ENCODE measurements at places on chromosomes 12 and 14.

GRCh38 chr12:131313635-131314034 lies 359.9 kb downstream of the ADGRD1 start:
- DNase-seq, result no peak

DNA sequence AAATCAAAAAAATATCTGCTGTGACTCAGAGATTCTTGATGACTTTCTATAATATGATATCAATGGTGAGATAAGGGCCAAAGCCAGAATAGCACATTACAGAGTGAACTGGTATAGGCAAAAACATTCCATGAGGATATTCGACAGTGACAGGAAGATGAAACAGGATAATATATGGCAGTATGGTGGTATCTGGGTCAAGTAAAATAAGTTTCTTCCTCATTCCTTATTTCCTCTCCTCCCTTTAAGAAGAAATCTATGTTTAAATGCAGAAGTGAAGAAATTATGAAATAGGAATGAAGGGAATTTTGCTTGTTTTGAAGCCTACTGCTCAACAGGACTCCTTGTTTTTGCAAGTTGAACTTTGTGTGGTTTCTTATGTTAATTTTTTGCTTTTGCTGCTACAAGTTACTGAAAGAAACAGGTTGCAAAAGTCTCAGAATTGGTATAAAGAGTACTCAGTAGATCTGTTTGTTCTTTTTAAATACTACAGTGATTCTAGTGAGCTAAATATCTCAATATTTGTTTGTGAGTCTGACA lies 7.0 kb downstream of the ACSS3 start:
- DNase-seq, result no peak

- no peak for DNase-seq
These were observed 62.8 kb downstream of the DENND5B start for GRCh38 chr12:31528095-31528494.

- no peak for DNase-seq
These were observed 1.3 kb downstream of the AHSA1 start for GRCh38 chr14:77459072-77459723.

- DNase-seq, result no peak
These were observed 61.9 kb upstream of the PARP11 start for GRCh38 chr12:3935078-3935477.

DNA sequence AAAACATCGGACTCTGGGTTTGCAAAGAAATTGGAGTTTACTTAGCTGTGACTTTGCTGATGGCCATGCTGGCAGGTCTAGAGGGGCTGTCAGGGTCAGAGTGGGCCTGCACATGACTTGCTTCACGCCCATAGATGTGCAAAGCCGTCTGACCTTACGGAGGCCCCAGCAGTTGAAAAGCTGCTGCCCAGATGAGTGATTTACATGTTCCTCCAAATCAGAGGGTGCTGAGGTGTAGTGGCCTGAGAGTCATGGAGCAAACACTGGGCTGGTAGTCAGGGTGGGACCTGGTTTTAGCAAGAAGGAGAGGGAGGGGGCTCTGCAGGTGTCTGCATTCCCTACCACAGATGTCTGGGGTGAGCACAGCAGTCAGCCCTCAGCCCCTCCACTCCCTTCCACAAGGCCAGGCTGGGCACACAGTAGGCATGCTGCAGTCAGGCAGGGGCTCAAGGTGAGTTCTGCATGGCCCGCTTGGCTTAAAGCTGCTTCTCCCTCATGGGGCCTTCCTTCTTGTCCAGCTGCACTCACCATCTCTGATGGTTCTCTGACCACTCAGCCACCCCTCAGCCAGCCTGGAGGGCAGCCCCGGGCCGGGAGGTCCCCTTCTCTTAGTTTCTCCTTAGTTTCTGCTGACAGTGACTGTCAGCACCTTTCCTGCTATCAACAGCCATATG lies 34.2 kb upstream of the EML1 start:
- no peak for DNase-seq

DNA sequence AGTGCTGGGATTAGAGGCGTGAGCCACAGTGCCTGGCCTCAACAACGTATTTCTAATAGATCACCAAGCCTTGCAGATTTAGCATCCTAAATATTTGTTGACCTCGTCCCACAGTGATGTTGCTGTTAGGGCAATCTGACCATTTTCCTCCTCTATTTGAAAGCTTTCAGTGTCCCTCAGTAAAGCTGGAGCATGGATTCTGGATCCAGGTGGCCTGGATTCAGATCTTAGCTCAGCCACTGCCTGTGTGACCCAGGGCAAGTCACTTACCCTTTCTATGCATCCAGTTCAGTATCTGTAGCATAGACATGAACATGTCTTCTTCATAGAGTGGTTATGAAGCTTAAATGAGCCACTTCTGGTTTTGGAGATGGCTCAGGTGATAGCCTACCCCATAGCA lies 3.9 kb upstream of the HSP90AA1 start:
- DNase-seq, result no peak

DNA sequence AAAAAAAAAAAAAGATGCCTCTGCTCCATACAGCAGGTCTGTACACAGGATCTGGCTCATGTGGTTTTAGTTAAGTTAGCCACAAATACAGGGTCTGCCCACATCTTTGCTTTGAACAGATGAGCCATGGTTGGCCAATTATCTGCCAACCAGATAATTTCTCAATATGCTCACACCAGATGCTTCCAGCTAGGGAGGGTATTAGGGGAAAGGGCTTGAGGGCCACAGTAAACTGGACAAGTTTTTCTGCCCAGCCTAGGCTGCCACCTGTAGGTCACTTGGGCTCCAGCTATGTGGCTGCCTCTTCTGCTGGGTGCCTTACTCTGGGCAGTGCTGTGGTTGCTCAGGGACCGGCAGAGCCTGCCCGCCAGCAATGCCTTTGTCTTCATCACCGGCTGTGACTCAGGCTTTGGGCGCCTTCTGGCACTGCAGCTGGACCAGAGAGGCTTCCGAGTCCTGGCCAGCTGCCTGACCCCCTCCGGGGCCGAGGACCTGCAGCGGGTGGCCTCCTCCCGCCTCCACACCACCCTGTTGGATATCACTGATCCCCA lies 776 bp downstream of the RDH5 start:
- DNase-seq, result no peak

DNA sequence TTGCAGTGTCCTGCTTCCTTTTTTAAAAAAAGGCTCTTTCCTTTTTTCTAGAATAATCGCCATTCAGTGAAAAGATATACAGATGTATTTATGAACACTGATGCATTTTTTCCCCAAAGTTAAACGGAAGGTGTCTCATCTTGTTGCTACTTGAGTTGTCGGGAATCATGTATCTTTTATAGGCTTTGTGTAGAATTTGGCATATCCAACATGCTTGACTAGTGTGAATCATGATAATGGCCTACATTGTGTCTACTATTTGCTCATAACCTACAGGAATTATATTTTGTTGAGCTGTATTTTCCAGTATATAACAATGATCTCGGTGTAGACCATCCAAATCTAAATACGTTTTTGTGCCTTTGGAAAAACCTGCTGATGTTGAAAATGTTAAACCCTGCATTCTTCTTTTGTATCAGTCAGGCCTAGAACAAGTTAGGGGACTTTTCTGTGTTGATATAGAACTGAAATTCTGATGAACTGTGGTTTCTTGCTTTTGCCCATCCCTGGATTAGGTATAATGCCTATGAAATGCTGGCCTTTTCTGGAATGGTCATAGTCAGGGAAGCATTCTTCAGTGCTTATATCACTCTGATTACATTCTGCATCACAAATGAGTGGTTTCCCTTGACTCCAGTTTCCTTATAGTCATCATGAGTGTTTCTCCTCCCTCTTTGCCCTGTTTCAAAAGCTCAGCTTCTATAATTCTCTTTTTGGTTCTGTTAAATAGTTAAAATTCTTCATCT lies 10.8 kb downstream of the BMAL2 start:
- DNase-seq, result no peak

DNA sequence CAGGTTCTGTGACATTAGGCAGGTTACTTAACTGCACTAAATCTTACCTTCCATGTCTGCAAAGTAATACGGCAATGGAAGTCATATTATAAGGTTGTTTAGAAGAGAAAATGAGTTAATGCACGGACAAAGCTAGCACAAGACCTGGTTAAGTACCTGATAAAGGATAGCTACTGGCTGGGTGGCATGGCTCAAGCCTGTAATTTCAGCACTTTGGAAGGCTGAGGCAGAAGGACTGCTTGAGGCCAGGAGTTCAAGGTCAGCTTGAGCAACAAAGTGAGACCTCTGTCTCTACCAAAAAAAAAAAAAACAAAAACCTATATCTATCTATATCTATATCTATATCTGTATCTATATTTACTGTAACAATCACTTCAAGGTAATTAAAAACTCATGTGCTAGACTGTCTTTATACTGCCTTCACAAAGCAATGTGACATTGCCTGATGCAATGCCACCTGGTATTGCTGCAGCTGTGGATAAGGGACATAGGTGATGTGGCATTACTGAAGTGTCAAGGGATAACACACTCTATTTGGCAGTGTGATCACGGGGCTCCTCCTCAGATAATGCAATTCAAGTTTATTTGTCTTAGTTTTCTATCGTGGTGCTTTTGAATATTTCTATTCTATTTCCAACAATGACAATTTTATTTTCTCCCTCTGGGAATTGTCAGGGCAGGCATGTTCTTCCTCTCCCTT lies 107.1 kb downstream of the PAX9 start:
- DNase-seq, result no peak

GRCh38 chr14:19823178-19823577 lies 19.6 kb downstream of the OR4N2 start:
- no peak for DNase-seq

- DNase-seq, result no peak
These were observed 205.8 kb upstream of the EEA1 start for GRCh38 chr12:93134893-93135285.

- no peak for DNase-seq
These were observed 15.4 kb upstream of the TNS2 start for GRCh38 chr12:53034459-53034858.

DNA sequence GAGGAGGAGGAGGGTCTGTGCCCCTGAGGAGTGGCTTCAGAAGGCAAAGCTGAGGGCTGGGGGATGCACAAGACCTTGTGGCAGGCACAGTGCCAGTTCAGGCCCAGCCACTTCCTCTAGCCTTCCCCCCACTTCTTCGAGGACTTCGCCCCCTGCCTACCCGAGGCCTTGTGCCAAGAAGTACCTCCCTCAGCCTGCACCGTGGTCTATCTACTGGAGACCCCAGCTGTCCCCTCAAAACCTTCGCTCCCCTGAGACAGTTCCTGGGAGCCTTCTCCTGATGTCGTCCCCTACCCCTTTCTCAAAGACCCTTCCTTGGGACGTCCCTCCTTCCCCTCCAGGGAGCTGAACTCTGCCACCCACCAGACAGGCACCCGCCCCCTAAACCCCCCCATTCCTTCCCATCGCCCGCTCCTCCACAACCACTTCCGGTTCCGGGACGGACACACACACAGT lies 604 bp downstream of the ZNF384 start:
- DNase-seq, result no peak

DNA sequence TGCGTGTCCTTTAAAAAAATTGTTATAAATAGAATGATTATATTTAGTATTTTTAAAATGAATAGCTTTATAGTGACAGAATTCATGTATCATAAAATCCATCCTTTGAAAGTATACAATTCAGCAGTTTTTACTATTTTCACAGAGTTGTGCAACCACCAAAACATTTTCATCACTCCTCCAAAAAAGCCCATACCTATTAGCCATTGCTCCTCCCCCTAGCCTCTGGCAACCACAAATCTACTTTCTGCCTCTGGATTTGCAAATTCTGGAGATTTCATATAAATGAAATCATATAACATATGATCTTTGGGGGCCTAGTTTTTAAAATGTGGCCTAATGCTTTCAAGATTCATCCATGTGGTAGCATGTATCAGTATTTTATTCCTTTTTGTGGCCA lies 117.9 kb upstream of the MED13L start:
- DNase-seq, result no peak

DNA sequence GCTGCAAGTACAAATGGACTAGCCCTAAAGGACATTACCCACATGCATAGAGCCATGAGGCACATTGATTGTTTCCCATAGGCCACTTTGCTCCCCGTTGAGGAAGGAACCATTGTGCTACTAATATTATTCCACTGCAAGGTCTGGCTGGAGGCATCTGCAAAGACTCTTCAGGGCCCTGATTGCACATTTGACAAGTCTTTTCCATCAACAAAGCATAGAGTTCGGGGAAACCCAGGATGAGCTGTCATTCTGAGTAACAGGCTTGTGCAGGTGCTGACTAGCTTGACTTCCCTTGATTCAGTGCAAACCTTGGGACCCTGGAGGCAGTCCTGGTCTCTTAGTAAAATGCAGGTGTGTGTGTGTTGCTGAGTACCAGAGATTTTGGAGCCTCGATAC lies 73.8 kb downstream of the SUSD6 start:
- peak; percentile 20 for DNase-seq

- DNase-seq, result no peak
These were observed 1.6 kb downstream of the KRT71 start for GRCh38 chr12:52551216-52551865.

- DNase-seq, result no peak
These were observed 30.0 kb downstream of the HVCN1 start for GRCh38 chr12:110658878-110659277.

DNA sequence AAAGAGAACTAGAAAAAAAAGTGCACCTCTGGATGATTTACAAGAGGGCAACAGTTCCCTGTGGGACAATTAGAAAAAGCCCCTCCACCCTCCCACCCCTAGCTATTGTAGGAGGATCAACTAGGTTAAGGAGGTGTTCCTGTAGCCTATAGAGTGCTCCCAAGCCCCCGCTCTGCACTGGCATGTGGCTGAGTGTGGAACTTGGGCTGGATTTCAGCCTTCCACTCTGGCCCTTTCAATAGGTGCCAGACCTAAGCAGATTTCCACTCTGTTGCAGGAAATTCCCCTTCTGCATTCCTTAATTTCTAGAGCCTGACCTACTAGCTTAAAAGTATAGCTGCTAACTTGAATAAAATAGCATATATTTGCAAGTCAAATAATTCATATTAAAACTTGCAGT lies 2.8 kb downstream of the NFATC4 start:
- DNase-seq, result no peak

GRCh38 chr14:70097576-70098249 lies 91.0 kb downstream of the SLC8A3 start:
- DNase-seq, result no peak

DNA sequence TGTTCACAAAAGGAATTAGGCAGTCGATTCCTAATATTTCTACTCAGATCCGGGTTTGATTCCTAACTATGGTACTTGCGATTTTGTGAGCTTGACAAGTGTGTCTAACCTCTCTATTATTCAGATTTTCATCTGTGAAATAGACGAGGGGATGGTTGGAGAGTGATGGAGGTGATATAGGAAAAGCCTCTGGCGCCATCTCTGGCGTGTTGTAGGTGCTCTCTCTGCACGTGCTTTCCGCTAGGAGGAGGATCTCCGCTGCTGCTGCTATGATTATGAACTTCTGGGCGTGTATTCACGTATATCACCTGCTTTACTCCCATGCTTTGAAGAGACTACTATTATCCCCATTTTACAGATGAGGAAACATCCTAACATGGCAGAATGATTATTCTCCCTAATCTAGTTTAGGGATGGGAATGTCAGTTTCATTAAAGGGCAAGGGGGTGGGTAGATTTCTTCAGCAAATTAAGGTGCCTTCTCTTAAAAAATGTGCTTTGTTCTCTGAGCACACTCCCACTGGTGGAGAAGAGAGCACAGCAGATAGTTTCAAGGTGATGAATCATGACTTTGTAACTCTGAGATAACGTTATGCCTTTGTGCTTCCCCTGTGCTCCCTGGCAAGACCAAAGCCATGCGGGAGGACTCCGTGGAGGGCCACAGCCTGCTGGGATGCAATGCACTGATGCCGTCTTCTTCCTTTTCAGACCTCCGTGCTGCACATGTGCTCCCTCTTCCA lies 97.1 kb downstream of the PRIMA1 start:
- DNase-seq, result no peak

- no peak for DNase-seq
These were observed 134.6 kb upstream of the FBXO33 start for GRCh38 chr14:39566795-39567194.

- no peak for DNase-seq
These were observed 5.4 kb downstream of the TTC7B start for GRCh38 chr14:90810806-90811205.
